ENCODE measurements at places on chromosomes 1 and 21.

- peaks cover 3% of the 10 kb centered on the region for H3K36me3 ChIP-seq
- no peaks in the 10 kb centered on the region for H3K4me1 ChIP-seq
- no peak for DNase-seq
- no peak overlapping the region for H3K4me3 ChIP-seq
Observed at GRCh38 chr1:51303315-51303714, 27.0 kb downstream of the TTC39A start.

- DNase-seq: no peak
- H3K4me1 ChIP-seq: peaks cover 6% of the 10 kb centered on the region
- H3K36me3 ChIP-seq: no peaks in the 10 kb centered on the region
- no peak overlapping the region for H3K4me3 ChIP-seq
Observed at GRCh38 chr1:185551008-185551407, 183.2 kb upstream of the HMCN1 start.

DNA sequence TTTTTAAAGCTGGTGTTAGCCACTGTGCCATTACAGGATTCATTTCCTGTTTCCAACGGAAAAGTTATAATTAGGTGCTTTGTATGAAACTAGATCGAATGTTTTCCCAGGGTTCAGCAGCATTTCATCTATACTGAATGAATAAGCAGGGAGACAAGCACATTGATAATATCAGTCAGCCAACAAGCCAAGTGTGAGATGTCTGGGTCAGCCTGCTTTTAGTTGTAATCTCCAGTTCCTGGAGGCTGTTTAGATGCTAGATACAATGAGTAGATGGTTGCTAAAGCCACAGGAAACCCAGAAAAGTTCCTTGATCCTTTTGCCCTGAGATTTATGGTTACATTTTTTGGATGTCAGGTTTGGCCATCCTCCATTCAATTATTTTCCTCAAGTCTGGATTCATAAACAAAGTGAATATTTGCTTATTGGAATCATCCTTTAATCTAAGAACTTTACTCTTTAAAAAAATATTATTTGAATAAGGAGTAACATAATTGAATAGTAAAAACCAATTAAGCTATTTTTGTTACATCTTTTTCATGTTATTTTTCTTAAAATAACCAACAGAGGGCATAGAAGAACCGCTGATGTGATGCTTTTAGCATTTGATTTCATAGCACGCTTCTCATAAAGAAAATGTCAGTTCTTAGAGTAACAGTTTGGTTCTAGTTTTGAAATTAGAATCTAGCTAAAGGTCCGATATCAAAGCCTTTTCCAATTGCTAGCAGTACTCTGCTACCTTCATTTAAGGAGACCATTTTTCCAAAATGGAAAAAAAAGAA is 76.6 kb downstream of the HSPA13 start:
- no peaks in the 10 kb centered on the region for H3K36me3 ChIP-seq
- H3K4me3 ChIP-seq: no peak overlapping the region
- H3K27me3 ChIP-seq: peaks cover 2% of the 10 kb centered on the region

DNA sequence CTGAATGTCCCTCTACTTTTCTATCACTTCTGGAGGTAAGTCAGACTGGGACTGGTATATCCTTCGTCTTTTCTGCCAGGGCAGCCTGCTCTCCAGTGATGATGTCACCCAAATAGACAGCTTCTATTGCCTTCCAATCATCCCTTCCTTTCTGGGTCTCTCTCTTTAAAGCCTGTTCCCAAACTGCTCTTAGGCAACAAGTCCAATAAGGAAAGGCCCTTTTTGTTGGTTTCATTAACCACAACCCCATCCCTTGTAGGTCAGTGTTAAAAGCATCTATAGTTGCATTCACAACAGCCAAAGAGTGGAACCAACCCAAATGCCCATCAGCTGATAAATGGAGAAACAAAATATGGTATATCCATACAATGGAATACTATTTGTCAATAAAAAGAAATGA is 114.4 kb downstream of the CNIH3 start:
- H3K4me3 ChIP-seq: no peak overlapping the region
- H3K36me3 ChIP-seq: no peaks in the 10 kb centered on the region
- no peaks in the 10 kb centered on the region for H3K27me3 ChIP-seq

DNA sequence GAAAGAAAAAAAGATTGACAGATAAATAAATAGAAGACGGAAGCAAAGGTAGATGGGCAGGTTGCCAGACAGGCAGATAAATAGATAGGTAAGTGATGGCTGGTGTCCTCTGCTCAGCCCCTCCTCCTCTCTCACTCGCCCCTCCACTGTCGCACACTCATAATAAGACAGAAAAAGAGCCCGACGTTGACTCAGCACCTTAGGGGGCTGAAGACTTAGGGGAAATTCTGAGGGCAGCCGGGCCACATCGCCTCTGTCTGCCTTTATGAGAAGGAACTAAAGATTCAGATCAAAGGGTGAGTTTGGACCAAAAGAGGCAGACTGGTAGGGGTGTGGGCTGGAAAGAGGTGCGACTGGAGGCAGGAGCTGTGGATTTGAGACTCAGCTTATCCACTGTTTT is 158.1 kb upstream of the IGSF21 start:
- H3K36me3 ChIP-seq: no peaks in the 10 kb centered on the region
- DNase-seq: no peak
- H3K4me1 ChIP-seq: no peaks in the 10 kb centered on the region
- H3K27ac ChIP-seq: no peak overlapping the region
- no peak overlapping the region for H3K4me3 ChIP-seq

DNA sequence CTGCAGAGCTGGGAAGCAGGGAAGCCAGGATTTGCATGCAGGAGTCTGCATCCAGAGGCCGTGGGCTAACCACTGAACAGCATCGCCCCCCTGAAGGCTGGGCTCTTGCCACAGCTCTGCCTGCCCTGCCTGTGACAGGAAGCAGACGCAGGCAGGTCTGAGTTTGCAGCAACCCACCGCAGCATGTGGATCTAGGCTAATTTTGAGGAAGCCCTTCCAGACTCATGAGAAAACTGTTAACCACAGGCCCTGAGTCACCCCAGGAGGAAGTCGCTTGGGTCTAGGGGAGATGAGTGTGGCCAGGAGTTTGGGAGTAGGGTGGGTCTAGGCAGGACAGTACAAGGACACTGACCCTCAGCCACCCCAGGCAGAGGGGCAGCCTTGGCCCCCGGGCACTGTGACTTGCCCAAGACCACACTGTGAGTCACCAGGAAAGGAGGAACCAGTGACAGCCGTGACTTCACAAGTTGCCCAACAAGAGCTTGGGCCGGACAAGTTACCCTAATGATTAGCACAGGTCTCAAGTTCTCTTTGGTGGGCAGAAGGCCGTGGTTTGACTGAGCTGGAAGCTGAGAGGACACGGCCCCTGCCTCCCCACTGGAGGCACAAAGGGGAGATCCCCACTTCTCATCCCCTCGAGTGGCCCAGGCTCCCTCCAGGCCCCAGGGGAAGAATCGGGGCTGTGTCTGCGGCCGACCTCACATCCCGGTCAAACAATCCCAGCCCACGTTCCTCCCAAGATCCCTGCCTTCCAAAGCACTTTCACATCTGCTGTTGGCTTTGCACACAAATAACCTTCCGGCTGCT is 826 bp downstream of the LAPTM5 start:
- H3K4me1 ChIP-seq: peaks cover 88% of the 10 kb centered on the region
- peak overlapping the region; percentile 96 for H3K4me3 ChIP-seq
- H3K27ac ChIP-seq: peak overlapping the region; percentile 100

- no peak for DNase-seq
- peak overlapping the region; percentile 34 for H3K27ac ChIP-seq
- H3K27me3 ChIP-seq: peaks cover 15% of the 10 kb centered on the region
- peaks cover 3% of the 10 kb centered on the region for H3K36me3 ChIP-seq
Observed at GRCh38 chr1:16117936-16118335, 37.9 kb downstream of the EPHA2 start.

DNA sequence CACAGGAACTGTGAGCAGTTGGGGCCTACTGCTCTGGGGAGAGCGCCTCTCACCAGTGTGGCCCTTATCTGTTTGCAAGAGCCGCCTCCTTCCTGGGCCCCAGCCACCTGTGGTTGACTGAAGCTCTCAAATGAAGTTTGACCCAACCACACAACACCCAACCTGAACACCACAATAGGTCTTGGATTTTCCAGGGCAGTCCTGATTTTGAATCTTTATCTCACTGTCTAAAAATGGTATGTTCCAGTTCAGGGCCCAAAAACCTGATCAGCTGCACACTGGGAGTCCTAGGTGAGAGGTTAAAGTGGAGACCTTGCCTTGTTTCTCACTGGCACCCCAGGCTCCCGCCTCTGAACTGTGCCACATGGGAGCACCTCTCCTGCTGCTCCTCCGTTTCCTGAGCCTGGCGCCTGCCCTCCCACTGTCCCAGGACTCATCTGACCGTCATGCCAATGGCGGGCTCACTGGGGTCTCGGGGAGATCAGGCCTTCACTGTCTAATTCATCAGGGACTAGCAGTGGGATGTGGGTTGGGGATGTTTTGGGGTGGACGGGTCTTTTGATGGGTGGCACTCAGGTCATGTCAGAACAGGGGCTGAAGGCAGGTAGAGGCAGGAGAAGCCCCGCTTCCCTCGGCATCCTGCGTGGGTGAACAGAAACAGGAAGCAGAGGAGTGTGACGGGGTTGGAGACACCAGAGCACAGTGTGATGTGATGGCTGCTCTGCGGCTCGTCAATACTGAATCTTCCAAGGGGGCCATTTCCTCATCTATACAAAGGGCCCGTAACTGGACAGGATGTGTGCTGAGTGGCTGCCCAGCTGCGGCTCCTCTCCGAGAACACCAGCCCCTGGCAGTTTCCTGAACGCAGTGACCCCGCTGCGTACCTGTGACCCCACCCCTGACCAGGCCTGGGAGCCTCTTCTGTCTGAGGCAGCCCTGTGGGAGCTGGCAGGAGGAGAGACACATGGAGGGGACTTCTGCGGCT is 59.6 kb upstream of the ITPKB start:
- no peaks in the 10 kb centered on the region for H3K36me3 ChIP-seq
- peak overlapping the region; percentile 84 for H3K4me3 ChIP-seq
- peaks cover 9% of the 10 kb centered on the region for H3K27me3 ChIP-seq
- peak; percentile 72 for DNase-seq
- H3K4me1 ChIP-seq: peaks cover 30% of the 10 kb centered on the region
- H3K27ac ChIP-seq: peak overlapping the region; percentile 91

DNA sequence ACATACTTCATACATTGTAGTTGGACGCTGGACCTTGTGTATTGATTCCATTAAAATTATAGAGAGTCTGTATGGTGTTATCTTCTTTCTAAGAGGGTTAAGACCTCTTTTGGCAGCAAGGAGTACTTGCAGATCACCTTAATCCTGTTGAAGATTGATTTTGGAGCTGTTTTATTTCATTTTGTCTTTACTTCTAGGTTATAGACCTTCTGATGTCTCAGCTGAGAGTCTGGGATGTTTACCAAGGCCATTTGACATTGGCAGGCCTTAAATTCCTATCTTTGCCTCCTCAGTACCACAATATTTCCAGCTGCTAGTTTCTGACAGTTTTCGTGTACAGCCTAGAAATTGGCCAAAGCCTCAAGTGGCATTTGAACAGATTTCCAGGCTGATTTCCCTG is 338.0 kb downstream of the LMO4 start:
- no peaks in the 10 kb centered on the region for H3K27me3 ChIP-seq
- DNase-seq: no peak
- H3K27ac ChIP-seq: no peak overlapping the region
- H3K4me3 ChIP-seq: no peak overlapping the region
- no peaks in the 10 kb centered on the region for H3K4me1 ChIP-seq
- H3K36me3 ChIP-seq: no peaks in the 10 kb centered on the region

- H3K27ac ChIP-seq: no peak overlapping the region
- H3K27me3 ChIP-seq: peaks cover 3% of the 10 kb centered on the region
- H3K36me3 ChIP-seq: no peaks in the 10 kb centered on the region
- no peak overlapping the region for H3K4me3 ChIP-seq
Observed at GRCh38 chr1:37147392-37147831, 113.1 kb upstream of the GRIK3 start.

GRCh38 chr1:13929313-13929712 is 229.3 kb downstream of the PRDM2 start:
- peaks cover 4% of the 10 kb centered on the region for H3K27me3 ChIP-seq
- H3K27ac ChIP-seq: no peak overlapping the region
- no peaks in the 10 kb centered on the region for H3K36me3 ChIP-seq
- H3K4me1 ChIP-seq: no peaks in the 10 kb centered on the region
- no peak overlapping the region for H3K4me3 ChIP-seq
- no peak for DNase-seq

DNA sequence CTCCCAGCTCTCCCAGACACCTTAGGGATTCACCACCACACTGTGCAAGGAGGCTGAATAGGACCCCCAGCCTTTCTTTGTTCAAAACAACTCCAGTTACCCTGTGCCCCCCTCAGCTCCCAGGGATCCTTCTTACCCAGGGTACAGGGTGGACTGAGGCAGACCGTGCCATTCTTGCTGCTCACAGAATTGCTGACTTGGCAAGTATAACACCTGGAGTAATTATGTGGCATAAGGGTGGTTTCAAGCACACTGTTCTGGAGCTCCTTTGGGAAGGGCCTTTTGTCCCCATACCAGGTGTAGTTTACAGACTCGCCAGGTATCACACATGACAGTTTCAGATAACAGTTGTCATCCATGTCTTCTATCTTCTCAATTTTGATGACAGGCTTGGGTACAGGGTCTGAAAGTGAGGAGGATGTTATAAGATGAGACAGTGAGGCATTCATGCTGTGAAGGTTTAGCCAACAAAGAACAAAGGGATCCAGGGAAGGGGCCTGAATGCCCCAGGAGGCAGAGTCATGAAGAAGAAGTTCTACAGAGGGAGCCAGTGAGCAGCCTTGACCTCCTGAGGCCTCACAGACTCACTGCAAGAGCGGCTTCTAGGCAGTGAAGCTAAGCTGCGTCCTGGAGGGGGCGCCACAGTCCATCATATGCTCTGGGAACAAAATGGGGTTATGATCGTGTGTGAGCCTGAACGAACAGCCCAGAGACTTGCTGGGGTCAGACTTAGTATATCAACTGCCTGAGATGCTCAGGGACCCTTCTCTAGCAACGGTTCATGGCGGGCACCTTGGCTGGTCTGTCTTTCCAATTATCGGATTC is 30.3 kb downstream of the CD48 start:
- peak overlapping the region; percentile 57 for H3K4me3 ChIP-seq
- peaks cover 2% of the 10 kb centered on the region for H3K27me3 ChIP-seq
- H3K27ac ChIP-seq: peak overlapping the region; percentile 95
- H3K36me3 ChIP-seq: peaks cover 73% of the 10 kb centered on the region
- peaks cover 63% of the 10 kb centered on the region for H3K4me1 ChIP-seq
- peak; percentile 81 for DNase-seq

DNA sequence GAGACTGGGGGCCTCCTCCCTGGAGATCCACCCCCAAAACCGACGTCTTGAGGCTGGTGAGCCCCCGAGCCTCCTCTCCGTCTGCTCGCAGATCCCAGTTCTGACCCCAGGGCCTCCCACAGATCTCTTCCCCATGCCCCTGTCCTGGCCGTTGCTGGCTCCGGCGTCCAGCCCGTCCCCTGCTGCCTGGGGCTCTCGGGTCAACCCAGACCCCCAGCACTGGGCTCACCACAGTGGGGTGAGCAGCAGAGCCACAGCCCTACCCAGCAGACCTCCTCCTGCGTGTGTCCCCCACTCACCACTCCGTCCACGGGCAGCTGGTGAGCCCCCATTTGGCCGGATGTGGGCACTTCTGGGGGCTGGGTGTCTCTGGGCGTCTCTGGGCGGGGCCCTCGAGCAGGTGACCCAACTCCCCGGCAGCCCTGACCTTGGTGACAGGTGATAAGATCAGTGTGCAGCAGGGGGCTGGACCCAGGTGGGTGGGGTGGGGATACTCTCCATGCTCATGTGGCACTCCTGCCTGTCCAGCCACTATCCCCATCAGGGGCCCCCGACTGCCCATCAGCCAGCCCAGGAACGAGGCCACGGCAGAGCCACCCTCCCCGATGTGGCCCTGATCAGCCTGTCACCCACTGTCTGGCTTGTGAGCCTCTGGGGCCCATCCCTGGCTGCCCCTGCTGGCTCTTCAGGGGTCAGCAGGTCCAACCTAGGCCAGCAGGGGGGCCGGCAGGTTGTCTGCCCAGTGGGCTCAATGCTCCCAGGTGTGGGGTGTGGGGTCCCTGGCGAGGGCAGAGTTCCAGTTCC is 709 bp downstream of the TNFRSF14 start:
- peak overlapping the region; percentile 98 for H3K4me3 ChIP-seq
- peak; percentile 72 for DNase-seq
- peak overlapping the region; percentile 93 for H3K27ac ChIP-seq
- no peaks in the 10 kb centered on the region for H3K36me3 ChIP-seq
- peaks cover 9% of the 10 kb centered on the region for H3K27me3 ChIP-seq

Data from immature natural killer cell (primary cell).